NCI-H1105 treated with DMSO at 0.1 percent for 48 hours (cell line): ENCODE measurements at places on chromosomes 7 and 10.

GRCh38 chr7:117220836-117221235, 102.0 kb downstream of the WNT2 start:
- no peak for DNase-seq

GRCh38 chr10:118903251-118903650, 126.3 kb upstream of the NANOS1 start:
- no peak for DNase-seq

DNA sequence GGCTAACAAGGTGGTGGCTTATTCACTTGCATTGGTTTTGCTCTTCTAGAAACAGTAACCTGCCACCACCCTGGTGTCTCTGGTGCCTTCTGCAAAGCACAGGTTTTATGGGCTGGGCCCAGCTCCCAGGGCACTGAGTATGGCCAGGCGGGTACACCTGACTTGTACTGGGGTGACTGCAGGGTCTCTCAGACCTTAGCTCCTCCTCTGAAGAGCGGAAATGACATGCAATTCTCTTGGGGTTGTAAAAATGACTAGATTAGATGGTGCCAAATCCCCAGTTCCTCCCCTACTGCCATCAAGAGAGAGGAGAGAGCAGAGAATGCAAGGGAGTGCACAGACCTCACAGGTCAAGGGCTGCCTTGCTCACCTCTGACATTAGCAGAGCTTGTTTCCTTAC, 14.7 kb downstream of the ESYT2 start:
- DNase-seq = no peak

DNA sequence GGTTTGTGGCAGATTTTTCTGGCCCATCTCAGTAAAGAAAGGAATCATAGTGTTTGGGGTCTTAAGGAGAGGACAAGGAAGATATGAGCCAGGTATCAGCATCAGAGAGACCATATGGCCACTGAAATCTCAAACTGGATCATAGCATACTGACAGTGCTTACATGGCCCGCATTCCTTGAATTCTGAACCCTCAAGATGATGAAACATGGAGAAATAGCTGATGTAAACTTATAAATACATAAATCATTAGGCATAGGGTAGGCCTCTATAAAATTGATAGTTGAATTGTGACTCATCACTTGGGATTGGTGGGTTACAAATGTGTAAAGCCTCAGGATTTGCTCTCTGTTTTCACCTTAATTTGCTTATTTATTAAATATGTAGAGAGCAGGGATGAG, 688.5 kb downstream of the CNTNAP2 start:
- no peak for DNase-seq

DNA sequence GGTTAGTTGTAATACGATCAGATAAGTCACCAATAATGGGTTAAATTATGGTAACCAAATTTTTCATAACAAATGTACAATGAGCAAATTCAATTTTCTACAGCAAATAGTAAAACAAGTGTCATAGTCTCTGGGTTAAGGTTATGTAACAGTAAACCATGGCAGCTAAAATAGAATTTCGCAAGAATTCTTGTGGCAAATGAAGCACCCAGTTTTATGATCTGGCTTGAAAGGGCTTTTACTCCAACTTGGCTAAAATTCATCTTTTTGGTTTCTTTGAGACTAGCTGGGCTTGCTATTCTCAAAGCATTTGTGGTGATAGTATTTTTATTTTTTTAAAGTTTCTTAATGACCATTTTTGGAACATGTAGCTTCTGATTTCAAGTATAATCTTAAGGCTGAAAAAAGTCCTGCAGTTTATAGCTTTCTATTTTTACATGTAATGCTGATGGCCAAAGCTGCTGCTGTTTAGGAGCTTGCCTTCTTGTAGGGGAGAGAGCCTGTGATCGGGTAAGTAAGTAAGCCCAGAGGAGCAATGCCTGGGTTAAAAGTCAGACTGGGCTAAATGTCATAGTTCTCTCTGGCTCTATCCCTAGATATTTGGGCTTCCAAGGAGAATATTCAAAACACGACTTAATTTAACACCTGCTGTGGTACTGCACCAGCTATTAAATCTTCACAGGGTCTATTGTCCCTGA, 55.5 kb upstream of the SYPL1 start:
- DNase-seq = no peak

GRCh38 chr10:95467162-95467599, 94.0 kb downstream of the SORBS1 start:
- no peak for DNase-seq

GRCh38 chr10:102713539-102713813, 721 bp downstream of the ARL3 start:
- DNase-seq = no peak

DNA sequence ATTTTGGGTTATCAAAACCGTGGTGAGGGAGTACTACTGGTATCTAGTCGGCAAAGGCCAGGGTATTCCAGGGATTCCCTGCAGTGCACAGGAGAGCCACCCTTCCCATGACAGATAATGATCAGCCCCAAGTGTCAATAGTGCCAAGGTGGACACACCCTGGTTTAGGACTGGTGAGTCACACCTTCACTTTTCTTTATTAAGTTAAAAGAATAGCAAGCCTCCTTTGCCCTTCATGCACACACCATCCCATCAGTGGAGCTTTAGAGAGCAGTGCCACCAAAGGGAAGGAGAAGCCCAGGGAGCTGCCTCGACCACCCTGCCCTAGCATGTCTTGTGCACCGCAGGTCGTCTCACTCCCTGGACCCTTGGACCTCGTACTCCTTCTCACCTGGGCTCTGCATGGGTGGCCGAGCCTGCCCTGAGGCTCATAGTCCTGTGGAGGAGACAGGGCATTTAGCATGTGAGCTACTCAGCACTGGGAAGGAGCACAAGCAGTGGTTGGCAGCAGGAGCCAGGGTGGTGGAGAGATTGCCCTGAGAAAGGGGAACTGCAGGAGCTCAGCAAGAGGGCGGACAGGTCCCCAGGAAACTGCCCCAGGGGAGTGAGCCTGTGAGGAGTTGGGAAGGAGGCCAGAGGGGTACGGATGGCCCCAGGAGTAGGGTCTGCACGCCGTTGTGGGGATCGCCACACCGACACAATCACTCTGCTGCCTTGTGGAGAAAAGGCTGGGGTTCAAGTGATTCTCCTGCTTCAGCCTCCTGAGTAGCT, 17.4 kb downstream of the UBE2D4 start:
- DNase-seq = no peak

DNA sequence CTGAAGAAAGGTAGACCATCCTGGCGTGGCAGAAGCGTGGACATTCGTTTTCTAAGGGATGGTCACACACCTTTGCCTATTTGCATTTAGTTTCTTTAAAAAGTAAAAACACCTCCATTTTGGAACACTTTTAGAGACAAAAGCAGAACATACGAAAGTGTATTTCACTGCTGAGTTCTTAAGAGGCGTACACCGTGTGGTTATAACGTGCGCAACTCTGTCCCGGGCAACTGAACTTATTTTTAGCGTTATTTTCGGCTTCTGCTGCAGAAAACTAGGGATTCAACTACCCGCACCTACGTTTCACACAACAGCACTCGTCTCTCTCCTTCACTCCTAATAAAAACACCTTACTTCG, 557 bp upstream of the LSM8 start:
- no peak for DNase-seq

DNA sequence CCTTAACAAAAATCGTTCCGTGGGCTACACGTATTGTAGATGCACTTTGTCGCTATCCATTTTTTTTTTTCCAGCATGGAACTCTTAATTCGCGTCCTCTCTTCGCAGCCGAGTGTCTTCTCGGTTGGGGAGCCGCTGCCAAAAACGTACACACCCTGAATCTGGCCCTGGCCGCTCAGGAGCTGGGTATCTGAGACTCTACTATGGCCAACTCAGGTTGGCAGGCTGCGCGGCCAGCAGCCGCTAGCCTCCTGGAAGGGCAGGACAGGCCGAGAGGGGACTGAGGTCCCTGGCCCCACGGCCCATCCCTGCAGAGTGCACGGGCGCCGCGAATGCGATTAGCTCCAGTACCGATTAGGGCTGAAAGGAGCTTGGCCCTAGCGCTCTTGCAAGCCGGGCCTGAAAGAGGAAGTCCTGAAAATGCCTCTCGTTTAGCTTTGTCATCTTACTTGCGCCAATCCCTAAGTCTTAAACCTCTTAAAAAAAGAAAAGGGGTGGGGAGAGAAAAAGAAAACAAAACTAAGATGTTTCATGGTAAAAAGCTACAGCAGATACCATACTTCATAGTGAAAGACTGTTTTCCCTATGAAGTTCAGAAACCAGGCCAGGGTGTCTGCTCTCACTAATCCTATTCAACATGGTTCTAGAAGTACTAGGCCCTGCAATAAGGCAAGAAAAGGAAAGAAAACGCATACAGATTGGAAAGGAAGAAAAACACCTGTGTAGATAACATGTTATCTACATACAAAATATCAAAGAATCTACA, 113.2 kb upstream of the RHEB start:
- DNase-seq = no peak

GRCh38 chr7:122304319-122304975, at the start of gene FEZF1:
TSS of gene FEZF1 (minus strand) at chr7:122304750. CDS start at chr7:122304437, 313 bp downstream.
- DNase-seq = peak; percentile 74

DNA sequence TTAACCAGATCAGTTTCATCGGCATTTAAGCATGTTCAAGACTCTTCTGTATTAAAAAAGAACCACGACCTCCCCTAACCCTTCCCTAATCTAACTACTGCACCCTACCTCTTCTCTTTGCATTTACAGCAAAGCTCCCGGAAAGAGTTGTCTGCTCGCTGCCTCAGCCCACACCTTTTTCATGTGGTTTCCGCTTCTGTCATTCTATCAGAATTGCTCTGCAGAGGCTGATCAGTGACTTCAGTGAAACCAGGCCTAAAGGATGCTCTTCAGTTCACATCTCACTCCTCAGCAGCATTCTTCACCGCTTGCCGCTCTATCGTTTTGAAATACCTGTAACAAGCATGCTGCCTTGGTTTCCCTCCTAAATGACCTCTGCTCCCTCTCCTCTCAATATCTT, 160.9 kb downstream of the SDK1 start:
- DNase-seq = no peak

GRCh38 chr7:135197906-135198655, 13.2 kb downstream of the WDR91 start:
- DNase-seq = no peak

GRCh38 chr7:133195868-133196267, 57.0 kb upstream of the EXOC4 start:
- no peak for DNase-seq

DNA sequence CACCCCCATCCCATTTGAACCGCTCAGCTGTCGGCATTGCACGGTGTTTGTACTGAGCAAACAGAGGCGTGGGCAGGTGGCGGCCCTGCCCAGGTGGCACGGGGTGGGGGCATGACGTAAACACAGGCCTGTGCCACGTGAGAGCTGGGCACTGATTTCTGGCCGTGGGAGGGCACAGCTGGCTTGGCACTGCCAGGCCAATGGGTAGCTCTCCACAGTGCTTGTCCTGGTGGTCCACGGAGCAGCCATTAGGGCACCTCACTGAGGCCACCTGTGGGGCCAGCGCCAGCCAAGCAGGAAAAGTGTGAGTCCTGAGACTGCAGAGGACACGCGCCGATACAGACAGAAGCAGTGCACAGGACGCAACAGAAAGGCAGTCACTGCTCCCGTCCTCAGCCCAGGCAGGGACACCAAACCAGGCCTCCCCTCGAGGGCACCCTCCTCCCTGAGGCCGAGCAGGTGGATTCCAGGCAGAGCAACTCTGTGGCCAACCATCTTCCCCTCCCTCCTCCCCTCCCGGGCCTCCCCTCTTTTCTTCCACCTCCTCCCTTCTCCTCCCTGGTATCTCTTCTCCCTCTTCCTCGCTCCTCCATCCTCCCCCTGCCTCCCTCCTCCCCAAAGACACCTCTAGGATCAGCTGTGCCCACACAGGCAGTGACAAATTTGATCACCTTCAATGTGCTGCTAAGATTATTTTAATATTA, 258.7 kb downstream of the ELFN1 start:
- DNase-seq = no peak

DNA sequence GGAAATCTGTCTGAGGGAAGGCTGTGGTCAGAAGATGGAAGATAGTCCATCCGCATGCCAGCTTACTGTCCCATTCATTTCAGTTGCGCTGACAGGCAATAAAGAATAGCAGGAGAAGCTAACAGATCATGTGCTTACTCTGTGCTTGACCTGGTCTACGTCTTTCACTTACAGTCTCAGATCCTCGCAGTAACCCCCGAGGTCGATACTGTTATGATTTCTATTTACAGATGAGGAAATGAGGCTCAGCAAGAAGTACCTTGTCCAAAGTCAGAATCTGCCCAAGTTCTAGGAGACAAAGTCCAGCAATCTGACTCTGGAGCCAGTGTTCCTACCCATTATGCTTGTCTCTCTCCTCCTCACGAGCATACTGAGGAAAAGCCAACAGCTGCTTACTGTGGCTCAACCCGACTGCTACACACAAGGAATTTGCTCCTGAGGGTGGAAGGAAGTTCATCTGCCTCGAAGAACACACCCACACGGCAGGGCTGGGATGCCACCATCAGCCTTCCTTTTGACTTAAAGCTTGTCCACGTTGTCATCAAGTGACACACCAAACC, 74.2 kb downstream of the MINPP1 start:
- DNase-seq = no peak

DNA sequence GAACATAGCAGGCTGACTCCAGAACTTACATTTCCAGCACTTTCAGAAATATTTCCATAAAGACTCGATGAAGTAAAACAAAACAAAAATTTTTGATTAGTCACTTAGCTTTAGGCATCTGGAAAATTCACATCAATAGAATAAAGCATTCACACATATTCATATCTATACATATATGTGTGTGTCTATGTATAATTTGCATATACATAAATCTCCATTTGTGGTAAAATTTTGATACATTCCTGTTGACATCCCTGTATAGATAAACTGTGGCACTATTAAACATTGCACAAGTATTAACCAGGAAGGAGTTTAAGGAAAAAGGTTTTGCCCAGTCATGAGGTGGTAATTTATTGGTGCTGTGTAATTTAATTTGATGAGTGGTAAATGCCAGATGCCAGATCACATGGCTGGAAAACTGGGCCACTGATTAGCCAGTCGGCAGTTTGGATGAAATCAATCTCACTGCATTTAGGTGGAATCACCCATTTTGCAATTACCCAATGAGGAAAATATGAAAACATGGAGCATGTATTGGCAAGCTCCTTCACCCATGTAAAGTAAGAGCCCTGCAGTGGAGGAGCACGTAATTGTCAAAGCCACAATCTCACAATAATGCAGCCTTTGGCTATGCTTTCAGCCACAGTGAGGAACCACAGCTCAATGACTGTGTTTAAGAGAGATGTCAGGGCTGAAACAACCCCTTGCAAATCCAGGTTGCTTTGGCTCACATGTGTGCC, 294.6 kb downstream of the RNLS start:
- DNase-seq = no peak

- DNase-seq = no peak
These were observed 36.4 kb downstream of the RABGEF1 start for GRCh38 chr7:66776800-66777442.

- no peak for DNase-seq
These were observed 24.9 kb downstream of the MBL2 start for GRCh38 chr10:52747694-52748093.
